ENCODE measurements at places on chromosomes 12 and 14.

DNA sequence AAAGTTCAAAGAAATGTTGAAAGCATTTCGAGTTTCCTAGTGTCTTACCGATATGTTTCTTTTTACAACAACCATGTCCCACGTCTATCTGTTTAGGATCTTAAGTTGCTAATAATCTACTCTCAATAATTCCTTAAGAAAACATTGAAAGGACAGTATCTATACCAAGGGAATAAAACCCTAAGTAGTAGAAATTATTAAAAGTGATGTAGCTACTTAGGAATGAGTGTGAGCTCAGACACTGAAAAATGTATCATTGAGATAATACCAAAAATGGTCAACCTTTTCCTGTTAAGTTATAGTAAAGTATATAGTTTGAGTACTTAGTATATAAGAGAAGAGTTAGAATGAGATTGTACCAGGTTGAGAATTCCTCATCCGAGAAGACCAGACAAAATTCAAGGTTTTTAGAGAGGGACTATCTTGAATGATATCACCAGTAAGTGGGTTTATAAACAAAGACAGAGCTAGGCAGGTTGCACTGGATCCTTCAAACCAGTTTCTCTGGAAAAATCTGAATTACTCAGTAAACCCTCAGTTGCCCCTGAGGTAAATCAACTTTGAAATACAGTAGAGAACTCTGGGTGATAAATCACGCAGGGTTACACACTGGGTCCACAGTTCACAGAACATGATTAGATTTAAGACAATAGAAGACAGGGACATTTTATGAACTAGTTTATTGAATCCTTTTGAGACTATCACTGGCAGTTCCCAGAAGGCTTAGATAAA is 96.8 kb downstream of the ERGIC2 start:
- no peak for DNase-seq

- DNase-seq, result no peak
Observed at GRCh38 chr12:66190519-66191370, 1.7 kb downstream of the IRAK3 start.

- DNase-seq, result no peak
Observed at GRCh38 chr14:22780941-22781300, 14.4 kb downstream of the OXA1L start.

GRCh38 chr14:50677527-50678063 is 9.5 kb upstream of the SAV1 start:
- no peak for DNase-seq

DNA sequence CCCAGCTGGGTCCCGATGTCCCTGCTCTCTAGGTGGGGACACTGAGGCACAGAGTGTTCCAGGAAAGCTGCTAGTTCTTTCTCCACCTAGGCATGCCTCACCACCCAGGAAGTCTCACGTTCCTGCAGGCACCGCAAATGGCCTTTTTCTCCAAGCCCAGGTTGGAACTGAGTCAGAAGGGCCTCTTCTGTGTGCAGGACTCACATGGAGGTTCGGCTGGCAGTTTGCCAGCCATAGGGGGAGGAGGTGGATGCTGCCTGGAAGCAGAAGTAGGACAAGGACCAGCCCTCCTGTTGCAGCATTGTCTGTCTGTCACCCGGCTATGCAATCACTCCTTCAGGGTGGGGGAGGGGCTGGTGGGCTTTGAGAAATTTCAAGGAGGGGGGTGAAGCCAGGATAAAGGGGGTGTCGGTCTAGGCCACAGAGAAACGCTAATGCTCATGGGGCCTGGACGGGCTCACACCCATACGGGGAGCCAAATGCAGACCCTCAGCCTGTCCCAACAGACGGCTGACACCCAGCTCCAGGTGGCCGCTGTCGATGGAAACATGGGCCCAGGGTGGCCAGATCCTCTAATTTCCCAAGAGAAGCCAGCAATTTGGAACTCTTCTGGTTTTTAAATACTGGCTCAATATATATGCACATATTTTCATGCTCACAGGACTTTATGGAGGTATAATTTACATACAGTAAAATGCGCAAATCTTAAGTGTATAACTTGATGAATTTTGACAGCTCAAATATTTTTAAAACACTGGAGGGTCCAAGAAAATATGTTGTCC is 120.5 kb downstream of the PHETA1 start:
- DNase-seq, result no peak

DNA sequence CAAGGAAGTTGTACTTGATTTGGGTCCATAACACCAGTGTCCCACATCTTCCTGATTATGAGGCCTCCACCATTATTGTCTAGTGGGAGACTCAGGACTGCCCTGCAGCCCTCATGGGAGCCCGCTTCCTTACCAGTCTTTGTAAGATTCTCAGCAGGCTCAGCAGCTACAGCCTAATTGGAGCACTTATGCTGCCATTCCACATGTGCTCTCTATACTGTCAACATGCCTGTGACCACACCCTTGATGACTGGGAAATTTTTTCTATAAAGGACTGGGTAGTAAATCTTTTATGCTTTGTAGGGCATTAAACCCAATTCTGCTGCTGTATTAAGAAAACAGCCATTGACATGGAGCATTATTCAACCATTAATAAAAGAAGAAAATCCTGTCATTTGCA is 145.5 kb upstream of the IGF1 start:
- no peak for DNase-seq

DNA sequence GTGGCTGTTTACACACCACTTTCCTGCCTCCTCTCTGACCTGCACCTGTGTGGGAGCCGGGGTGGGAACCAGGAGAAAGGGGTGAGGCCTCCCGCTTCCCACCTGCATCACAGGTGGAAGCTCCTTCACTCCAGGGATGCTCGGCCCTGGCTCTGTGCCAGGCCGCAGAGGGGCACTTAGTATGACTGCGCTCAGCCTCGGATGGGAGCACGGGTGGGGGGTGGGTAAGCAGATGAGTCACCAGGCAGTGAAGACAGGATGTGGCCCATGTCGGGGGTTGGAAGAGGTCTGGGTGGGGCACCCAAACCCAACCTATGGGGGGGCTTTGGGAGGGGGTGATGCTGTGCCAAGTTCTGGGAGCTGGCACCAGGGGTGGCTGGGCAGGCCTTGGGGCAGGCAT is 7.4 kb upstream of the CYP46A1 start:
- no peak for DNase-seq

GRCh38 chr12:67068204-67068731 is 200.9 kb upstream of the CAND1 start:
- DNase-seq, result no peak

DNA sequence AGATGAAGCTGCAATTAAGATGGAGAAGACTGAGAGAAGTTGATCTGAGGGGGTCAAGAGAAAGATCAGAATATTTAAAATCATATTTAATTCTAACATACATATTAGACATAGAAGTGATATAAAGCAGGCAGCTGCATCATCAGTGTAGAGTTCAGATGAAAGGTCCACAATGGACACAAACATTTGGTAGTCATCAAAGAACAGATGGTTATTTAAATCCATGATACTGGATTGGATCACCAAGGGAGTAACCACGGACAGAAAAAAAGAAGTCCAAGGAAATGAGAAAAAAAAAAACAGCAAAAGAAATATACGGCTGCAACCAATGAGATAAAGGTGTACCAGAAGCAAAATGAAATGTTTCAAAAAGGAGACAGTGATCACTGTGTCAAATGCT is 20.1 kb downstream of the NOVA1 start:
- DNase-seq, result no peak

DNA sequence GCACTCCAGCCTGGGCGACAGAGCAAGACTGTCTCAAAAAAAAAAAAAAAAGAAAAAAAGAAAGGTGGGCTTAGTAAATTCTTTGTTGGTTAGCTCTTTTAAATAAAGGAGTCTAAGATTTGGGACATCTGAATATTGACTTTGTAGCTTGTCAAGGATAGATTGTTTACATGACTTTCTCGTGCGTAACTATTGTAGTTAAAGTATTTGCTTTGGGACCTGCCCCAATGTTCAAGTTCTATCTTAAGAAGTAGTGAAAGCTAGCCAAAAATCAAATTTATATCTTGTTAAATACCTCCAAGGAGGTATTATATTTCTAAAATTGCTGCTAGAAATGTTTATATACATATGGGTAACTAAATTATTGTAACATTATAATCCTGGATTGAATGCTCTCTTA is 32.4 kb downstream of the PTPN21 start:
- DNase-seq, result no peak

GRCh38 chr12:48336564-48336963 is 14.2 kb downstream of the ZNF641 start:
- DNase-seq, result no peak

DNA sequence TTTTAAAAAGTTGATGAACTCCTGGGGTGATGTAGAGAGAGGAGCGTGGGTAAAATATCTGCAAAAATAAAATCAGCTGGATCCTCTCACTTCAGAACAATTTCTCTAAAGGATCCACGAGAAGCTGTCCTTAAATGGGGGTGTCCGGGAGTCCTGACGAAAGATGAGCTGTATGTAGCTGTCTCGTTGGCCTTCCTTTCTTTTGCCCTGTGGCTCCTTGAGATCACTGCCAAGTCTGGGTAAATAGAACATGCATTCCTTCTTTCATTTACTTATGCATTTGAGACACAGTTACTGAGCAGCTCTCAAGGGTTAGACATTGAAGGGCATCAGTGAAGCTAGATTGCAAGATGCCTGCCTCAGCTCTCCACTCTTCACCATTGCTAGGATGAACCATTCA is 35.2 kb upstream of the TXNRD1 start:
- DNase-seq, result no peak

GRCh38 chr14:89128311-89129026 is 288.6 kb downstream of the FOXN3 start:
- DNase-seq, result no peak

DNA sequence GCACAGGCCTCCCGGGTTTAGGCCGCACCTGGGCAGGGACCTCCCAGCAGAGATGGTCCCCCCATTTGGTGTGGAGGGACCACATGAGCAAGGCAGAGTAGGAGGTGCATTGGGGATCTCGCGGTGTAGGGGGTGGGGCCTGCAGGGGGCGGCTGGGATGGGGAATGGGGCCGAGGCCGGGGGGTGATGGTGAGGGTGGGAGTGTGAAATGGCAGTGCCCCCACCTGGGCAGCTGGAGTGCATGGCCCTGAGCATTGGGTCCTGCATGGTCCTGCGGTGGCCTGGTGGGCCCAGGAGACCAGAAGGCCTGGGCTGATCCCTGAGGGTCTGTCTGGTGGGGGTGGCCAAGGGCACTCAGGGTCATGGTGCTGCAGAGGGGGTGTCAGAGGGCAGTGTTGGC is 111.8 kb downstream of the KIF26A start:
- DNase-seq, result no peak

- DNase-seq, result no peak
Observed at GRCh38 chr14:74014299-74014698, 4.8 kb downstream of the ENTPD5 start.

DNA sequence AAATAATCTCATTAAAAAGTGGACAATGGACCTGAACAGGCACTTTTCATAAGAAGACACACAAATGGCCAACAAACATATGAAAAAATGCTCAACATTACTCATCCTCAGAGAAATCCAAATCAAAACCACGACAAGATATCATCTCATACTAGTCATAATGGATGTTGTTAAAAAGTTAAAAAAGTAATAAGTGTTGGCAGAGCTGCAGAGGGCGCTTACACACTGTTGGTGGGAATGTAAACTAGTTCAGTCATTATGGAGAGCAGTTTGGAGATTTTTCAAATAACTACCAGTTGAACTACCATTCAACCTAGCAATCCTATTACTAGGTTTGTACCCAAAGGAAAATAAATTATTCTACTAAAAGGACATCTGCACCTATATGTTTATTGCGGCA is 47.2 kb downstream of the FOXG1 start:
- no peak for DNase-seq

- no peak for DNase-seq
Observed at GRCh38 chr12:53599579-53599978, 26.6 kb downstream of the ATF7 start.

- no peak for DNase-seq
Observed at GRCh38 chr14:77133720-77134338, 7.8 kb downstream of the ZDHHC22 start.

All from occipital lobe (tissue), 3 donors.